ENCODE measurements at places on chromosomes 12 and 14.

DNA sequence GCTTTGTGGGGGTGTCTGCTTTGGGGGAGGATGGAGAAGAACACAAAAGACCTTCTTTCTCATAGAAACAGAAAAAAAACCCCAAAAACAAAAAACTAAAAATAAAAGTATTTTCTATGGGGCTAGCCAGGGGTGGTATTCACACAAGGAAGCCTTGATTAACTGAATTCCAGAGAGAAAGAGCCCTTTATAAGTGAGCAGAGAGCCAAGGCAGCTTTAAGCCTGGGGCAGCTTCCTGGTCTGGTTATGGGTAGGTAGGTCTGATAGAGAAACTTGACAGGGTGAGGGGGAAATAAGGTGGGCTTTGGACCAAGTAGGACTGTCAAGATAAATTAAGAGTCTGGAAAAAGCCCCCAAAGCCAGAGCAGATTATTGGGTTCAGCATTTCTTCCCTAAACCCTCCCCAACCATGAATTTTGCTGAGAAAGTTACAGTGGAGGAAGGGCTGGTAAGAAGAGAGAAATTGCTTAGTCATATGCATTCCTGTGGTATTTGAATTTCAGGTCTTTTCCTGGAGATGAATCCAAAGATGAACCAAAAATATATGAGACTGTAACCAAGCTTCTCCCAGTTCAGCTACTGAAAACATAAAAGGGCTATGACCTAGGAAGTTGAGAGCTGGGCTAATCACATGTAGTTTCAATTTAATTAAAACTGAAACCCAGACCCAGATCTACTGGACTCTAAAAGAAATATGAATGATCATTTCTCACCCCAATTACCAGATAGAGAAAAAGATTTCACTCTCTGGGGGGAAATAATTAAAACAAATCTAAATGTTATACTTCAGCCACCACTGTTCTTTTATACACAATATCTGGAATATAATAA is 144.8 kb downstream of the TBC1D30 start:
- H3K36me3 ChIP-seq: peaks cover 2% of the 10 kb centered on the region
- peaks cover 71% of the 10 kb centered on the region for H3K27me3 ChIP-seq
- no peak overlapping the region for H3K27ac ChIP-seq
- no peaks in the 10 kb centered on the region for H3K4me1 ChIP-seq
- DNase-seq: no peak

GRCh38 chr14:72591391-72591790 is 302.5 kb downstream of the DPF3 start:
- H3K27ac ChIP-seq: no peak overlapping the region
- H3K27me3 ChIP-seq: peaks cover 66% of the 10 kb centered on the region
- no peak overlapping the region for H3K4me3 ChIP-seq
- no peak for DNase-seq

- H3K4me1 ChIP-seq: no peaks in the 10 kb centered on the region
- peaks cover 42% of the 10 kb centered on the region for H3K27me3 ChIP-seq
- H3K36me3 ChIP-seq: peaks cover 1% of the 10 kb centered on the region
- no peak overlapping the region for H3K27ac ChIP-seq
- H3K4me3 ChIP-seq: no peak overlapping the region
These were observed 204.6 kb downstream of the TSPAN9 start for GRCh38 chr12:3281588-3282383.

- no peaks in the 10 kb centered on the region for H3K36me3 ChIP-seq
- H3K27me3 ChIP-seq: no peaks in the 10 kb centered on the region
- DNase-seq: no peak
- no peaks in the 10 kb centered on the region for H3K4me1 ChIP-seq
- H3K27ac ChIP-seq: no peak overlapping the region
These were observed 139.8 kb upstream of the LGR5 start for GRCh38 chr12:71299541-71300376.

DNA sequence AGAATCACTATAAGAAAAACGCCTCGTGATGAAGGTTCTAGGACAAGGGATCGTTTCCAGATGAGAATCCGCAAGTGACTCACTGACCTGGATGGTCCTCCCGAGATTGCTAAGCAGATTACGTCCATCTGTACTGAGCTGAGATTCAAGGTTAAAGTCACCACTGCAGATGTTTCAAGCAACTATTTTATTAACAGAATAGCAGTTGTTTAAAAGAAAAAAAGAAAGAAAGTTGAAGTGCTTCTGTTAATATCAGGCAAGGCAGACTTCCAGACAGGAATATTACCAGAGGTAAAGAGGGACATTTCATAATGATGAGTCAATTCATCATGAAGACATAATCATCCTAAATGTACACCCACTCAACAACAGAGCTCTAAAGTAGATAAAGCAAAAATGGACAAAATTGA is 17.9 kb downstream of the PXN start:
- H3K4me1 ChIP-seq: peaks cover 76% of the 10 kb centered on the region
- H3K27me3 ChIP-seq: no peaks in the 10 kb centered on the region
- DNase-seq: no peak
- H3K4me3 ChIP-seq: peak overlapping the region; percentile 79

- H3K27me3 ChIP-seq: peaks cover 27% of the 10 kb centered on the region
- H3K4me1 ChIP-seq: no peaks in the 10 kb centered on the region
- no peaks in the 10 kb centered on the region for H3K36me3 ChIP-seq
- H3K4me3 ChIP-seq: no peak overlapping the region
- DNase-seq: no peak
These were observed 53.5 kb upstream of the PPP1R12A start for GRCh38 chr12:79988368-79988767.

DNA sequence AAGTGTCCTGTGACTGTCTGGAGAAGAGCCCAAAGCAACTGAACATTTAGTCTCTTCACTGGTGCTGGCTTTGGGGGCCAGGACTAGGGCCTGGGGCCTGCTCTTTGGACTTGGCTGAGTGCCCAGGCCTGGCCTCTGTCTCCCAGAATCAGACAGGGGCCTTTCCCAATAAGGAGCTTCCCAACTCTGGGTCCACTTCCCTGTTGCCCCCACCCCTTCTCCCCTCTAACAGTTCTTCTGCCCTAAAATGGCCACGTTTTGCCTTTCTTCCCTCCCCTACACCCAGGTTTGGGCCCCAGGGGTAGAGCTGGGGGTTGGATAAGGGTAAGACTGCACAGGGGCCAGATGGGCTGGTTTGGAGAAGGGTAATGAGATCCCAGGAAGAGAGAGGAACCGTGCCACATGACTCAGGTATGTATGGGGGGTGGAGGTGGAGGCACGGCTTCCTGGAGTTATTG is 10.0 kb upstream of the ITGA5 start:
- H3K36me3 ChIP-seq: no peaks in the 10 kb centered on the region
- H3K27me3 ChIP-seq: no peaks in the 10 kb centered on the region
- no peak overlapping the region for H3K4me3 ChIP-seq
- DNase-seq: no peak
- no peak overlapping the region for H3K27ac ChIP-seq
- peaks cover 48% of the 10 kb centered on the region for H3K4me1 ChIP-seq

- DNase-seq: no peak
- H3K27me3 ChIP-seq: no peaks in the 10 kb centered on the region
- H3K4me3 ChIP-seq: no peak overlapping the region
- no peaks in the 10 kb centered on the region for H3K36me3 ChIP-seq
These were observed 23.6 kb upstream of the CD69 start for GRCh38 chr12:9784326-9784725.

GRCh38 chr12:11746024-11746771 is 96.7 kb downstream of the ETV6 start:
- H3K27me3 ChIP-seq: no peaks in the 10 kb centered on the region
- H3K27ac ChIP-seq: no peak overlapping the region
- no peak overlapping the region for H3K4me3 ChIP-seq
- peaks cover 18% of the 10 kb centered on the region for H3K4me1 ChIP-seq
- H3K36me3 ChIP-seq: peaks cover 7% of the 10 kb centered on the region

DNA sequence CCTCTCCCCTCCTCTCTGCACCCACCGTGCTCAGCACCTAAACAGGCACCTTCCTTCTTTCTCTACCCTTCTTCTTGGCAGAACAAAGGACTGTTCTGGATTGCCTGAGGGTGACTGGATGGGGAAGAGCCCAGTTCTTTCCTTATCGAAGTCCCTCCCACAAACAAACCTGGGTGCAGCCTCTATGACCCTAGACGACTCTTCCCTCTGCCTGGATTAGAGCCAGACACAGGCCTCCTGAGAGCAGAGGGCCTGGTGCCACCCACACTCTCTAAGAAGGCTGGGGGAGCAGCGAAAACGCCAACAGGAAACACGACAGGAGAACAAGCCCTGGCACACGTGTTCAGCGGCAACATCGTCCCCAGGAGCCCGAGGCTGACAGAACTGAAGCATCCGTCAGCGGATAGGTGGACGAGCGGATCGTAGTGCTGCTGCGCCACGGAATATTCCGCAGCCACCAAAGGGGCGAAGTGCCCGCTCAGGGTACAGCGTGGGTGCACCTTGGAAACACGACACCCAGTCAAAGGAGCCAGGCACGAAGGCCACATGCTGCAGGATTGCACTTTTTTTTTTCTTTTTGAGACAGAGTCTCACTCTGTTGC is 38.0 kb downstream of the RIMBP2 start:
- peaks cover 2% of the 10 kb centered on the region for H3K36me3 ChIP-seq
- H3K27me3 ChIP-seq: peaks cover 7% of the 10 kb centered on the region
- no peak overlapping the region for H3K4me3 ChIP-seq
- no peak overlapping the region for H3K27ac ChIP-seq
- no peaks in the 10 kb centered on the region for H3K4me1 ChIP-seq
- DNase-seq: no peak

DNA sequence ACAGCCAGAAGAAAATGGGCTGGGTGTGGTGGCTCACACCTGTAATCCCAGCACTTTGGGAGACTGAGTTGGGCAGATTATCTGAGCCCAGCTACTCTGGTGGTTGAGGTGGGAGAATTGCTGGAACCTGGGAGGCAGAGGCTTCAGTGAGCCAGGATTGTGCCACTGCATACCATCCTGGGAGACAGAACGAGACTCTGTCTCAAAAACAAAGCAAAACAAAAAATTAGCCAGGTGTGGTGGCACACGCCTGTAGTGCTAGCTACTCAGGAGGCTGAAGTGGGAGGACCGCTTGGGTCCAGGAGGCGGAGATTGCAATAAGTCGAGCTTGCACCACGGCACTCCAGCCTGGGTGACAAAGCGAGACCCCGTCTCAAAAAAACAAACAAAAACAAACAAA is 3.8 kb upstream of the EMP1 start:
- H3K4me3 ChIP-seq: no peak overlapping the region
- no peak for DNase-seq
- peaks cover 17% of the 10 kb centered on the region for H3K4me1 ChIP-seq
- H3K36me3 ChIP-seq: peaks cover 2% of the 10 kb centered on the region
